Cardiac ventricle fibroblast (primary cell): ENCODE measurements at places on chromosomes 6 and 20. TPM values are rescaled to one million over a fixed set of nuclear protein-coding genes. Genes with fewer than 3 reads are reported as not detected.

The OVOL2 gene
- not detected in 2 replicates for total RNA-seq

The SPTLC3 gene
- total RNA-seq = 11.0 and 13.9 TPM in 2 replicates

The PTCHD4 gene
- total RNA-seq = 1.7 and 2.0 TPM in 2 replicates

The LY6G5C gene
- total RNA-seq = 0.34 TPM in 1 of 2 replicates, not detected in the other

The C4B gene
- 25.2 and 46.6 TPM in 2 replicates for total RNA-seq

The RBM38 gene
- 5.5 and 5.6 TPM in 2 replicates for total RNA-seq

The FAM229B gene
- 20.6 and 22.4 TPM in 2 replicates for total RNA-seq

The SLC24A3 gene
- 0.12 TPM in 1 of 2 replicates, not detected in the other for total RNA-seq

The BTNL2 gene
- not detected in 2 replicates for total RNA-seq

The NKAIN4 gene
- total RNA-seq = not detected in 2 replicates

The IFT52 gene
- 15.3 and 24.7 TPM in 2 replicates for total RNA-seq

The SAMD10 gene
- total RNA-seq = not detected in 2 replicates

The SYCP2 gene
- total RNA-seq = 0.12 and 0.20 TPM in 2 replicates

The CD83 gene
- total RNA-seq = 0.56 and 2.1 TPM in 2 replicates

The SUMO4 gene
- 0.19 and 0.29 TPM in 2 replicates for total RNA-seq

The KHDC1L gene
- total RNA-seq = not detected in 2 replicates

The SLC22A16 gene
- 0.39 and 0.62 TPM in 2 replicates for total RNA-seq

The ERVFRD-1 gene
- total RNA-seq = not detected in 2 replicates

The ZC3H12D gene
- 0.10 TPM in 1 of 2 replicates, not detected in the other for total RNA-seq

The LIN28B gene
- not detected in 2 replicates for total RNA-seq

The BMP7 gene
- total RNA-seq = not detected in 2 replicates

The TSPO2 gene
- not detected in 2 replicates for total RNA-seq

The FAM217A gene
- not detected in 2 replicates for total RNA-seq
